ENCODE measurements at places on chromosomes 16 and 17.

GRCh38 chr16:11203111-11203623 is 52.8 kb downstream of the SOCS1 start:
- no peak for DNase-seq

GRCh38 chr17:49191409-49191916 is 18.9 kb downstream of the GNGT2 start:
- DNase-seq = no peak

DNA sequence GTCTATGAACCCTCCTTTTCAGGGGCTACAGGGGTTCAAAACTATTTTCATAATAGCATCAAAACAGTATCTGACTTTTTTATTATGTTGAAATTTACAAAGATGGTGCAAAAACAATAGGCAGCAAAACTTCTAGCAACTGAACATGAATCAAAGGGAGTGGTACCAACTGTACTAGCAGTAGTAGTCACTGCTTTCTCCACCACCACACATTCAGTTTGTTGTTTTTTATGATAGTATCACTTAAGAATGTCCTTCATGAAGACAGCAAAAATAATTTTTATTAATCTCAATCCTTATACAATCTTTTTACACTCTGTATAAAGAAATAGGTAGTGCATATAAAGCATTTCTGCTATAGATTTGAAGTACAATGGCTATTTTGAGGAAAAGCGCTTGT is 47.6 kb downstream of the MED13 start:
- no peak for DNase-seq

- DNase-seq = no peak
Observed at GRCh38 chr16:47716571-47716970, 255.4 kb downstream of the PHKB start.

GRCh38 chr16:56231-56927 is 2.8 kb downstream of the SNRNP25 start:
- DNase-seq = no peak
